ENCODE measurements at places on chromosomes 1 and 21. TPM values are rescaled to one million over a fixed set of nuclear protein-coding genes. Genes with fewer than 3 reads are reported as not detected.

CD1B gene
- not detected for total RNA-seq

SLAMF6 gene
- total RNA-seq, result not detected

GLMP gene
- total RNA-seq, result 93.5 TPM

WNT3A gene
- not detected for total RNA-seq

TNFRSF8 gene
- total RNA-seq, result not detected

KRTAP11-1 gene
- not detected for total RNA-seq

LORICRIN gene
- total RNA-seq, result not detected

TACSTD2 gene
- total RNA-seq, result 0.17 TPM

RYR2 gene
- total RNA-seq, result 0.17 TPM

TESK2 gene
- 2.6 TPM for total RNA-seq

ZSWIM5 gene
- 0.77 TPM for total RNA-seq

HSD11B1 gene
- 20.3 TPM for total RNA-seq

MEAF6 gene
- total RNA-seq, result 47.5 TPM

GNG4 gene
- under 0.01 TPM for total RNA-seq

OLIG1 gene
- total RNA-seq, result not detected

TP73 gene
- not detected for total RNA-seq

RNF223 gene
- total RNA-seq, result not detected

PLD5 gene
- not detected for total RNA-seq

FMO4 gene
- 7.3 TPM for total RNA-seq

LCA5L gene
- total RNA-seq, result 0.66 TPM

ITGB2 gene
- total RNA-seq, result not detected

COL16A1 gene
- total RNA-seq, result 150 TPM

AMY1B gene
- total RNA-seq, result not detected

ECM1 gene
- total RNA-seq, result 7.7 TPM

LMX1A gene
- not detected for total RNA-seq

SLC19A2 gene
- total RNA-seq, result 8.9 TPM

TMIGD3 gene
- total RNA-seq, result not detected

GRIK3 gene
- not detected for total RNA-seq

CYP4B1 gene
- not detected for total RNA-seq

PPP1R8 gene
- total RNA-seq, result 50.6 TPM

CDK18 gene
- 1.5 TPM for total RNA-seq

TTC24 gene
- not detected for total RNA-seq

C1QB gene
- total RNA-seq, result not detected

LEFTY2 gene
- not detected for total RNA-seq

MPZL1 gene
- total RNA-seq, result 86.8 TPM

PRRX1 gene
- total RNA-seq, result 121 TPM

NGF gene
- 8.5 TPM for total RNA-seq

Data from fibroblast of lung (primary cell).